Upper lobe of left lung (tissue), 6 donors: ENCODE measurements at places on chromosomes 6 and 20. TPM values are rescaled to one million over a fixed set of nuclear protein-coding genes. Genes with fewer than 3 reads are reported as not detected.

Gene TRMT6
- 3.9 TPM for total RNA-seq

Gene PTCHD4
- 2.1 TPM for total RNA-seq

Gene CLPSL2
- not detected for total RNA-seq

Gene SH3BGRL2
- total RNA-seq: 65.8 TPM

Gene OXT
- not detected for total RNA-seq

Gene PREP
- total RNA-seq: 31.0 TPM

Gene KHDRBS2
- 15.7 TPM for total RNA-seq

Gene AKAP12
- total RNA-seq: 45.7 TPM

Gene TSBP1
- not detected for total RNA-seq

Gene SPATS1
- 1.6 TPM for total RNA-seq

DNA sequence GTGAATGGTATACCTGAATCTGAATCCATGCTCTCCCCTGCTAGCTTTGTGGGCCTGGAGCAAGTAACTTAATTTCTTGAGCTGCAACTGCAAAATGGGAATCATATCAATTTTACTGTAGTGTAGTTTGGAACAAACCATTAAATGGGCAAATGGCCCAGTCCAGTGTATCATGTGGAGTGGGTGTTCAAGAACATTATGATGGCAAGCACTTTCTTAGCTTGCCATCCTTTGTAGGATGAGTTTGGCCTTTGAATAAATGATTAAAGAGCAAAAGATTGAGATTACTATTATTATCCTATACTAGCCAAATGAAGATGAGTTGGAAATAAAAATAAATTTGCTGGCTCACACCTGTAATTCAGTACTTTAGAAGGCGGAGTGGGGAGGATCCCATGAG lies 120.4 kb downstream of the SESN1 start:
- no peak overlapping the region for H3K4me3 ChIP-seq
- no peak overlapping the region for H3K27ac ChIP-seq
- H3K27me3 ChIP-seq: no peaks in the 10 kb centered on the region
- H3K36me3 ChIP-seq: no peaks in the 10 kb centered on the region
- no peak for DNase-seq

DNA sequence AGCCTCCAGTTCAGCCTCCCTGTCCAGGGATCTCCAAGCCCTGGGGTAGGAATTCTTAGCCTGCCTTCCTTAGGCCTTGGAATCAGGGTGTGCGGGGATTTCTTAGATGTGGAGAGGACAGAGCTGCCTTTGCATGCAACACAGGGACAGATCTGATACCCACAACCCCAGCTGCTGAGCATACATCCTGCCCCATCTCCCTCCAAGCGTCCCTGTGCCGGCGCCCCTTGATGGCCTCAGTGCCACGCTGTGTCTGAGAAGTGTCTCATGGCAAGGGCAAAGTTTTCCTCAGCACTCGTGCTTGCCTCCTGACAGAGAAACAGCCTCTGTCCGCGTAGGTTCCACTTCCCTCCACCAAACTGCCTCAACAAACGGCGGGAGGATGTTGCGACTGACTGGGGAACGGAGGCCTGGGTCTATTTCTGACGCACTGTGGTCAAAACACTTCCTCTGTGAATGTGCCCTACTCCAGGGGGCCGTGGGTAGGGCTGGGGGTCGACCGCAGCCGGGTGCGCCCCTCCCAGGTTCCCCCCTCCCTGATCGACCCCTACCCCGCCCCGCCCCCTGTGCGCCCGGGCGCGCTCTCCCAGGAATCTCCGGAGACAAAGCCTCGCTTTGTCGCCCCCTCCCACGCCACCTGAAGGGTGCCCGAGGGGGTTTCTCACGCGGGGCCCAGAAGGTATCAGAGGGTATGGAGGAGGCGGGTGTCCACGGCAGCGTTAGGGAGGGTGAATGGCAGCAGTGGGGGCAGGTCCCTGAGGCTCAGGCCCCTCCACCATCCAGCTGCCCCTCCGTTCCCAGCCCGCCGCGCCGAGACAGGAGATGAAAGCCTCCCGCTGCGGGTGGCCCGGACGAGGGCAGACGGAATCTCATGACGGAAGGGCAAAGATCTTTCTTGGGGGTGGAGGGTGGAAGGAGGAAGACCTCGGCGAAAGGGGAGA lies 806 bp downstream of the MICAL1 start:
- H3K27me3 ChIP-seq: no peaks in the 10 kb centered on the region
- peaks cover 39% of the 10 kb centered on the region for H3K4me1 ChIP-seq
- H3K36me3 ChIP-seq: peaks cover 2% of the 10 kb centered on the region

DNA sequence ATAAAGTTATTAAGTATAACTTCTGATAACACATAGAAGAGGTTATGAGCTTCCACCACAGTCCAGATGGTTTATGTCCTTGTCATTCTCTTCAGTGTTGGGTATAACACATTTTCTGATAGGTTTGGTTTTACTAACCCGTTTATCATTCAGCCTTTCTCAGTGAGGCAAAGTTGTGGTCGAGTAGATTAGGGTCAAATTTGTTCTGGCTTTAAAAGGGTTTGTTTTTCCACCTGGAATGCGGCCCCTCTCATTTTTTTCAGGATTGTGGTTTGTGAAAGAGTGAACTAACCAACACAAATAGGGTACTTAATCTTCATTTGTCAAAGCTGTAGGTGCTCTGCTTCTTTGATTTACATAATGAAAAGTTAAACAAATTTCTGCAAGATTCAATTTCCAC lies 204.2 kb upstream of the ASCC3 start:
- no peak overlapping the region for H3K27ac ChIP-seq
- H3K27me3 ChIP-seq: no peaks in the 10 kb centered on the region

GRCh38 chr6:157607317-157608109 lies 215.5 kb upstream of the SNX9 start:
- no peak overlapping the region for H3K4me3 ChIP-seq
- no peak overlapping the region for H3K27ac ChIP-seq
- H3K36me3 ChIP-seq: no peaks in the 10 kb centered on the region
- no peaks in the 10 kb centered on the region for H3K4me1 ChIP-seq
- H3K27me3 ChIP-seq: no peaks in the 10 kb centered on the region
- no peak for DNase-seq

- no peaks in the 10 kb centered on the region for H3K4me1 ChIP-seq
- H3K27ac ChIP-seq: no peak overlapping the region
Measured at GRCh38 chr6:92577077-92577719, 842.2 kb downstream of the EPHA7 start.

- no peaks in the 10 kb centered on the region for H3K36me3 ChIP-seq
- DNase-seq: no peak
- peaks cover 19% of the 10 kb centered on the region for H3K4me1 ChIP-seq
- H3K27ac ChIP-seq: no peak overlapping the region
- no peaks in the 10 kb centered on the region for H3K27me3 ChIP-seq
Measured at GRCh38 chr6:30821862-30822784, 62.2 kb upstream of the DDR1 start.

- H3K27ac ChIP-seq: no peak overlapping the region
- no peak for DNase-seq
- H3K4me1 ChIP-seq: peaks cover 3% of the 10 kb centered on the region
- H3K27me3 ChIP-seq: no peaks in the 10 kb centered on the region
Measured at GRCh38 chr20:57587989-57588377, 27.1 kb downstream of the PCK1 start.

DNA sequence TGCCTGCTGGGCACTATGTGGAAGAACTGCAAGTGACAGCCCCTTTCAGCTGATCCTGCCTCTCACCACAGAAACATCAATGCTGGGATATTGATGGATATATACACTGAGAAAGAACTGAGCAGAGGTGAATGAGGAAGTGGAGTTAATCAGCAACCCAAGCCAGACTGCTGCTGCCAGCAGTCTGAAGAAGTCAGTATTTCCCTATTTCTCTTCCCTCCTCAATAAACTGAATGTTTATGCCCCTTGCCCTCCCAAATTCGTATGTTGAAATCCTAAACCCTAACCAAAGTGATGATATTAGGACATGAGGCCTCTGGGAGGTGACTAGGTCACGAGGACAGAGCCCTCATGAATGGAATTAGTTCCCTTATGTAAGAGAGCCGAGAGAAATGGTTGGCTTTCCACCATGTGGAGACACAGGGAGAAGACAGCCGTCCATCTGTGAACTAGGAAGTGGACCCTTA lies 76.3 kb downstream of the CDK19 start:
- H3K4me1 ChIP-seq: no peaks in the 10 kb centered on the region
- DNase-seq: no peak

- no peak overlapping the region for H3K4me3 ChIP-seq
- H3K36me3 ChIP-seq: no peaks in the 10 kb centered on the region
- no peaks in the 10 kb centered on the region for H3K4me1 ChIP-seq
- no peak overlapping the region for H3K27ac ChIP-seq
Measured at GRCh38 chr6:99132026-99132635, 184.4 kb upstream of the FBXL4 start.

- no peak overlapping the region for H3K4me3 ChIP-seq
- DNase-seq: no peak
- no peak overlapping the region for H3K27ac ChIP-seq
- H3K4me1 ChIP-seq: no peaks in the 10 kb centered on the region
Measured at GRCh38 chr20:35523298-35523888, 6.1 kb downstream of the C20orf173 start.

- DNase-seq: peak; percentile 76
- peaks cover 3% of the 10 kb centered on the region for H3K36me3 ChIP-seq
- H3K27ac ChIP-seq: no peak overlapping the region
- H3K4me3 ChIP-seq: no peak overlapping the region
- H3K27me3 ChIP-seq: no peaks in the 10 kb centered on the region
Measured at GRCh38 chr20:32731882-32732266, 11.4 kb downstream of the COMMD7 start.

DNA sequence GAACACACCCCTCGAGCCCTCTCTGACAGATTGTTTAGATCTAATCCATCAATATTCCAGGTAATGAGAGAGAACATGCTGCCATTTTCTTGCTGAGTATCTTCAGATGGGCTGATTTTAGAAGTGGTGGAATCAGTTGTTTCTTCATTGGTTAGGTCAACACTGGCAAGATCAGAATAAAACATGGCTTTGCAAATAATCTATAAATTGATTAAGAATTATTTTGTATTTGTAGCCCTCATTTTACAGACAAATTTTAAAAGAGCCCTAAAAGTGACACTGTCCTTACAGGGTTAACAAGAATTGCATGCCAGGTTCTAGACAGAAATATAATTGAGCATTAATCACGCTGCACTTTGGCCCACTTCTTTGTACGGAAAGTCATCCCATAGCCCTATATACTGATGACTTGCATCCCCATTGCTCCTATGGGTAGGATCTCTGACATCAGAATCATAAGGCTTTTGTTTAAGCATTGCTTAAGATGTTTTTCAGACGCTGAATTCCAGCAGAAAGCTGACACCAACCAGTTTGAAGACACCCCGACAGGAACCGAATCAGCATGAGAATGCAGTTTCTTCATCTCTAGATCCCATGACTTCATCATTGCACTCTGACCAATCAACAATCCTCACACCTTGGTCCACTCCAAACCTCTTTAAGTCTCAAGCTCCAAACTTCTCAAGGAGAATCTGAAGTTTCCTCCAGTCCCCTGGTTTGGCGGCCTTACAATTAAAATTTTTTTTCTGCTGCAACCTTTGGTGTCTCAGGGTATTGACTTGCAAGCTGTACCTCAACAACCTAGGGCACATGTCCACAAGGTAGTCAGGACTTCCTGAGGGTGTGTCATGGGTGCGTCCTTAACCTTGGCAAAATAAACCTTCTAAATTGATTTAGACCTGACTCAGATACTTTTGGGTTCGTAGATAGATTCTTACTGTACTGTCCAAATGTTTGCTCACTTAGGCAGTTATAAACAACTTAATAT lies 7.8 kb downstream of the TDP2 start:
- H3K4me1 ChIP-seq: peaks cover 14% of the 10 kb centered on the region
- no peaks in the 10 kb centered on the region for H3K27me3 ChIP-seq
- H3K27ac ChIP-seq: peak overlapping the region; percentile 75

GRCh38 chr20:17014217-17014616 lies 212.6 kb upstream of the PCSK2 start:
- H3K27me3 ChIP-seq: no peaks in the 10 kb centered on the region
- H3K27ac ChIP-seq: no peak overlapping the region
- peak; percentile 22 for DNase-seq

GRCh38 chr6:158933079-158933595 lies 66.9 kb downstream of the RSPH3 start:
- H3K4me1 ChIP-seq: no peaks in the 10 kb centered on the region
- no peak for DNase-seq
- no peak overlapping the region for H3K4me3 ChIP-seq

DNA sequence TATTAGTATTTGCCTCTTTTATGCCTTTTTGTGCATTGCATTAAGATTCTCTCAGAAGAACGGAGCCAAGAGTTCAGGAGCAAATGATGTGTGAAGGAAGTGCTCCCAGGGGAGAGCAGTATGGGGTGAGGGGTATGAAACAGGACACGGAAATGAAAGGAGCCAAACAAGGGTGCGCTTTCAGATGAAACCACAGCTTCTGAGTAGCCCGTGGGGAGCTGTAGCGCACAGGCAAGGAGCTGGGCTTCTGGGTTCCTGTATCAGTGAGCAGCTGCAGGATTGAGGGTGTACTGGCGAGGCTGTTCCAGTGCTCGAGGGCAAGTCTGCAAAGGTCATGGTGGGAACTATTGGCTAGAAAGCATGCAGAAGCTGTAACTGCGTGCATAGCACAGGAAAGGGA lies 25.4 kb downstream of the ANKEF1 start:
- no peaks in the 10 kb centered on the region for H3K27me3 ChIP-seq
- no peaks in the 10 kb centered on the region for H3K36me3 ChIP-seq
- H3K4me1 ChIP-seq: no peaks in the 10 kb centered on the region
- H3K4me3 ChIP-seq: no peak overlapping the region
- H3K27ac ChIP-seq: no peak overlapping the region

GRCh38 chr20:58485393-58485792 lies 29.8 kb downstream of the APCDD1L start:
- DNase-seq: no peak
- no peaks in the 10 kb centered on the region for H3K36me3 ChIP-seq
- H3K4me3 ChIP-seq: no peak overlapping the region
- H3K27me3 ChIP-seq: no peaks in the 10 kb centered on the region

GRCh38 chr6:170022291-170022722 lies 268.6 kb downstream of the DLL1 start:
- H3K4me1 ChIP-seq: peaks cover 29% of the 10 kb centered on the region
- H3K4me3 ChIP-seq: no peak overlapping the region
- peak; percentile 58 for DNase-seq
- H3K27me3 ChIP-seq: no peaks in the 10 kb centered on the region

- DNase-seq: no peak
- H3K27ac ChIP-seq: no peak overlapping the region
- no peak overlapping the region for H3K4me3 ChIP-seq
Measured at GRCh38 chr6:35566794-35567193, 54.1 kb upstream of the TULP1 start.

DNA sequence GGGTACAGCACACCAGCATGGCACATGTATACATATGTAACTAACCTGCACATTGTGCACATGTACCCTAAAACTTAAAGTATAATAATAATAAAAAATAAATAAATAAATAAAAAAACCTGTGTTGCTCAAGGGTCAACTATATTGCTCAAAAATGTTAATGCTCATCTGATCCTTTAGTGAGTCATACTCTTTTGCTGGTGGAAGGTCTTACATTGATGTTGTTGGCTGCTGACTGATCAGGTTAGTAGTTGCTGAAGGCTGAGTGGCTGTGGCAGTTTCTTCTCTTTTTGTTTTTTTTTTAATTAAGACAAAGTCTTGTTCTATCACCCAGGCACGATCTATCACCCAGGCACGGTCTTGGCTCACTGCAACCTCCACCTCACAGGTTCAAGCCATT lies 29.6 kb upstream of the SMIM26 start:
- no peaks in the 10 kb centered on the region for H3K27me3 ChIP-seq
- H3K4me1 ChIP-seq: no peaks in the 10 kb centered on the region
- H3K4me3 ChIP-seq: no peak overlapping the region
- no peak for DNase-seq

- no peak overlapping the region for H3K4me3 ChIP-seq
- no peaks in the 10 kb centered on the region for H3K36me3 ChIP-seq
- no peaks in the 10 kb centered on the region for H3K27me3 ChIP-seq
- DNase-seq: no peak
- H3K27ac ChIP-seq: no peak overlapping the region
Measured at GRCh38 chr6:97778290-97779038, 495.4 kb upstream of the MMS22L start.
